Mesenchymal stem cell (in vitro differentiated cells and primary cell): ENCODE measurements at places on chromosomes 6 and 20.
A peak's percentile ranks its signal among the peaks of the same experiment; 100 is the strongest.

DNA sequence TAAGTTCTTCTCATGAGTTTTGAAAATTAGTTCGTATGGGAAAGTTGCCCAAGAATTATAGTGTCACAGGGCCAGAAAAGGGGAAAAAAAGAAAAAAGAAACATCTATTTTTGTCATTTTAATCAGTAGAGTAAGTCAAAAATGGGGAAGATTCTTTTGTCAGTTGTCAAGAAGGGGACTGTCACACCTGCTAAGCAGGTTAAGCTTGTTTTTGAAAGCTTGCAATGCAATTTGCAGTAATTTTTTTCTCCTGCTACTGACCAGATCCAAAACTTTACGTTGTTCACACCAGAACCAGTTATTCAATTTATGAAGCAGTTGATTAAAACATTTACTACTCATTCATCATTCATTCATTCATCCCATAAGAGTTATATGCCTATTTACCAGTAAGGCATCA, 171.4 kb downstream of the SOX4 start:
- no peak for DNase-seq

GRCh38 chr6:150323205-150323604, 45.6 kb upstream of the IYD start:
- DNase-seq, result no peak

GRCh38 chr20:33944914-33945313, 48.8 kb upstream of the RALY start:
- DNase-seq, result no peak

GRCh38 chr20:56872620-56873458, 243.7 kb downstream of the TFAP2C start:
- no peak for DNase-seq

- DNase-seq, result peak; percentile 35
These were observed 21.5 kb upstream of the AAR2 start for GRCh38 chr20:36214684-36215256.

GRCh38 chr20:45946149-45946970, 11.9 kb downstream of the PCIF1 start:
- peak; percentile 66 for DNase-seq

- DNase-seq, result no peak
These were observed 22.5 kb downstream of the SOX4 start for GRCh38 chr6:21616005-21616404.

- peak; percentile 46 for DNase-seq
These were observed 9.4 kb upstream of the SLC4A11 start for GRCh38 chr20:3248167-3248992.

- no peak for DNase-seq
These were observed 150.7 kb upstream of the GMDS start for GRCh38 chr6:2396042-2396657.

DNA sequence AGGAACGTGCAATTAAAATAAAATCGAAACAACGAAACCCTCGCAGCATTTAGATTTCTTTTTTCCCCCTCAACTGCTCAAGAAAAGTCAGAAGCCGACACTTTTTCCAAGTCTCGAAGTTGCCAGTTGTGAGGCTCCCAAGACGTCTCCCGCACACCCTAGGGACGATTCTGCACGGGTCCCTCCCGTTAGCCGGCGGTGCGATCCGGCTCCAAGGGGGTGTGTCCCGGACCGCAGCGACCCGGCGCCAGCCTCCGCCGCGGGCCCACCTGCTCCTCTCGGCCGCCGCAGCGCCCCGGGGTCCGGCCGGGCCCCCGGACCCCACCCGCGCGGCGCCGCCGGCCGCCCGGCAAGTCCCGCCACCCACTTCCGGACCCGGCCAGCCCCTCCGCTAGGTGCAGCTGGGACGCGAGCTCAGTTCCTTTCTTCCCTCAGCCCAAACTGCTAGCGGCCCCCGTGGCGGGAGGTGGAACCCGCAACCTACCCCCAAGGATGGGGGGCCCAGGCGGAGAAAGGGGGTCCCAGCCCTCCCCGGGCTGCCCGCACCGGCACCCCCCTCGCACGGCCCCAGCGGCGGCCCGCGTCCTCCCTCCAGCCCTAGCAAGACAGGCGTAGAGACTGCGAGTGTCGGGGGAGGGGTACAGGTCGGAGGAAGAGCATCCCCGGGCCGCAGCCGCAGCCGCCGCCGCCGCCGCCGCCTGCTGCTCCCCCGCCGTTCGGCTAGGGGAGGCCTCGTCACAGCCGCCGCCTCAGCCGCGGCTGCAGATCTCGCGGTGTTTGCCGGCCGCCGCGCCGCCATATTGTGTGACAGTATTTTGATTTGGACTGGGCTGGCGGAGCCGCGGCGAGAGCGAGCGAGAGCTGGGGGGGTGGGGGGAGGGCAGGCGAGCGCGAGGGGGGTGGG, 520 bp upstream of the TAB2 start:
- DNase-seq, result peak; percentile 95

DNA sequence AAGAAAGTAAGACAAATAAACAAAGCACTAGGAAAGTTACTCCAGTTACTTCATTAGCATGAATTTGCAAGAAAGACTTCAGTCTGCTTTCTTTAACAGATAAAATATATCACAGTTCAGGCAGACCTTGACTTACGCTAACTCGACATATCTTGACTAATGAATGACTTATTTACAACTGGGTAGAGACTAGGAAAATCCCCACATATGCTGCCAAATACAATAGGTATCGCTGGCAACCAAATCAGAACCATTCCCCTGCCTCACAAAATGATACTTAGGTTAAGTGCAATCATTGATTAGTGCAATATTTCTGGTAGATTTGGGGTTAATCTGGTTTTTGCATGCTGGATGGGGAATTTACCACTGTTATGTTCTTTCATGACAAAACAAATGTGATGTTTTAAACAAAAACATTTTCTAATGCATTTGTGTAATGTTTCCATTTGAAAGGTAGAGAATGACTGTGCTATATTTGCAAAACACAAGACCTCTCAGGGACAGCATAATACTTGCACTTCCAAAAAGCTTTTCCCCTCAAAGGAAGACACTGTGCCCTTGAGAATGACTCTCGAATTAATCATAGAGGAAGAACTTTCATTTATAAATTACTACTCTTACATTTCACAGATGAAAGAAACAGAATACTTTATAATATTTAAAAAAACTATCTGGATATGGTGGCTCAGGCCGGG, 101.6 kb downstream of the PRKN start:
- DNase-seq, result no peak
